ENCODE measurements at places on chromosomes 13 and 19.

GRCh38 chr19:51703575-51704515, 10.7 kb downstream of the SPACA6 start:
- DNase-seq: peak; percentile 97

- no peak for DNase-seq
These were observed 3.0 kb upstream of the UPF1 start for GRCh38 chr19:18828786-18829185.

DNA sequence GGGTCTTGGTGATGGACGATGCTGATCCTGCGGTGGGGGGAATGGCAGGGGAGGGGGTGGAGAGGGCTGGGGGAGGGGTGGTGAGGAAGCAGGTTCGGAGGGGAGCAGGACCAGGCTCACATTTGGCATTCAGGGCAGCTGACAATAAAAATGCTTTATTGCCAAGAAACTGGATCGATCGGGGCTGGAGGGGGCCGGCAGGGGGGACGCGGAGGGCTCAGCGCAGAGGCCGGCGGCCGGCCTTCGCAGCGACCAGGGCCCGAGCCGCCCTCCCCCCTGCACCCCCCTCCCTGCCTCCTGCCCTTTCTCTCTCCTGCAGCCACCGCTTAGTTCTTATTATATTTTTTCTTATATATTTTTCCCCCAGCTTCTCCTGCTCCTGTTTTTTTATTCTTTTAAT, 18.1 kb upstream of the POU2F2 start:
- DNase-seq: no peak

DNA sequence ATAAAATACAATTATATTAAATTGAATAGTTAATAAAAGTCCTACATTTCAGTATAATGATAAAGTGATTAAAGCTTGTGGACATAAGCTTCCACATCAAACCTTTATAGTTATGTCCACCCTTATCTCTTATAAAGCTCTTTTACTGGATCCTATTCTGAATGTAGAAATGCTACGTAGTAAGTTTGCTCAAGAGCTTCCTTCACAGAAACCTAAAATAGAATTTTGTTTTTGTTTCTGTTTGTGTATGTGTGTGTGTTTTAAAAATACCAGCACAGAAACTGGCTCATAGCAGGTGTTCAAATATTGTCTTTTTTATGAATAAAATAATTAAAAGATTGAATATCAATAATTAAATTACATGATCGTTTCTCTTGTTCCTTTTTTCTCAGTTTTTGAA, 21.0 kb upstream of the UFM1 start:
- DNase-seq: no peak

DNA sequence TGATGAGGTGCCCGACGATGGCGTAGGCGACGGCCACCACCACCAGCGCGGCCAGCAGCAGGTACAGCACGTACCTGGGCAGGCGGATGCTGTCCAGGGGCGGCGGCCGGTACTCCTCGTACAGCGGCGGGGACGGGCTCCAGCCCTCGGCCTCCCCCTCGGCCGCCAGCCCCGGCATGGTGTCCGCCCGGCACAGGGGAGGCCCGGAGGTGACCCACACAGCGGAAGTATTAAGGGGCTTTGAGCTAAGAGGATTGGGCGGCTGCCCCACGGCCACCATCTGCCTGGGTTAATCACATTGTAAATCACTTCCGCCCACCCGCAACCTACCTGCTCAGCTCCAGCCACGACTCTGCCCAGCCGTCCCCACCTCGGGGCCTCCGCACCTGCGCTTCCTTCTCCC, at the start of gene SMIM44:
TSS of gene SMIM44 (minus strand) at position 216 of the 403 bp plus-strand sequence. CDS start at position 178, 38 bp downstream.
- no peak for DNase-seq

- no peak for DNase-seq
These were observed 47.9 kb upstream of the MYCBP2 start for GRCh38 chr13:77374786-77375185.

DNA sequence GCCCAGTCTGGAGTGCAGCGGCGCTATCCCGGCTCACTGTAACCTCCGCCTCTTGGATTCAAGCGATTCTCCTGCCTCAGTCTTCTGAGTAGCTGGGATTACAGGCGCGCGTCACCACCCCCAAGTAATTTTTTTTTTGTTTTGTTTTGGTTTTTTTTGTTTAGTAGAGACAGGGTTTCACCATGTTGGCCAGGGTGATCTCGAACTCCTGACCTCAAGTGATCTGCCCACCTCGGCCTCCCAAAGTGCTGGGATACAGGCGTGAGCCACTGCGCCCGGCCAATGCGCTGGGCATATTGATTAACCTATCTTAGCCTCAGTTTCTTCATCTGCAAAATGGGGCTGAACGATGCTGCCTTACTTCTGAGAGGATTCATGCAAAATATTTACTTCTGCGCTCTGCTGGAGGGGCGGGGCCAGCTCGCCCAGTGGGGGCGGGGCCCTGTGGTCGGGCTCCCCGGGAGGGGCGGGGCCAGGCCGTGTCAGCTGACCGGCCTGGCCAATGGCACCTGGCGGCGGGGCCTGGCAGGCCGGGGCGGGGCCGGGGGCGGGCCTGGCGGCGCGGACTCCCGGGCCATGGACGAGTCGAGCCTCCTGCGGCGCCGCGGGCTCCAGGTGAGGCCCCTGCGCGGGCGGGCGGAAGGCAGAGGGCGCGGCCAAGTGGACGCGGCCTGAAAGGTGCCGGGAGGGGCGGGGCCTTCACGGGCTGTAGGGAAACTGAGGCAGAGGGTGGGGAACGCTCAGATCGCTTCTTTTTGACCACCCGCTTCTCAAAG, at the start of gene MAST3:
TSS of gene MAST3 (plus strand) at position 562 of the 776 bp plus-strand sequence. CDS start at position 577, 15 bp downstream.
- peak; percentile 81 for DNase-seq

GRCh38 chr19:47832723-47833122, 11.0 kb downstream of the CRX start:
- DNase-seq: no peak

DNA sequence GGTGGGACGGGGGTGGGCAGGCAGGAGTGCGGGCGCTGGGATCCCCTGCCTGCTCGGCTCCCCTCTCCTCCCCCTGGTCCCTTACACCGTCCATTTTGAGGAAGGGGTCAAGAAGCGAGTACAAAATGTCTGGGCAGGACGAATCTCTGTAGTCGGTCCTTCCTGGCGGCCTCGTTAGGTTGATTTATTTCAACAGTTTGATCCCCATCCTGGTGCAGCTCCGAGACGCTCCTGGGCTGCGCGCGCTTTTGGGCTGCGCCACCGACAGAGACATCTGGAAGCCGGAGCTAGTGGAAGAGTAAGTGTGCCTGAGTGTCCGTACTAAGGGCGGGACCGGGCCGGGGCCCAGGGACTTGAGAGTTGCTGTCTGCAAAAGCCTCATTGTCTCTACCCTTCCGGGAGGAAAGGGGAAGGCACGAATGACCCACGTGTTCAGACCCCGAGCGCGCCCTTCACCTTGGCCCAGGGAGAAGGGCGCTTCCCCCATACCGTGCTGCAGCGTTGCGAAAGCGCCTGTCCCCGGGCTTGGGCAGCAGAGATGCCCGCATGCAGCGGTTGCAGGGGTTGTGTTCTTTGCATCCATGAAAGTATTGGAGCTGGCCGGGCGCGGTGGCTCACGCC, 1.8 kb downstream of the ZNF114 start:
- DNase-seq: no peak

DNA sequence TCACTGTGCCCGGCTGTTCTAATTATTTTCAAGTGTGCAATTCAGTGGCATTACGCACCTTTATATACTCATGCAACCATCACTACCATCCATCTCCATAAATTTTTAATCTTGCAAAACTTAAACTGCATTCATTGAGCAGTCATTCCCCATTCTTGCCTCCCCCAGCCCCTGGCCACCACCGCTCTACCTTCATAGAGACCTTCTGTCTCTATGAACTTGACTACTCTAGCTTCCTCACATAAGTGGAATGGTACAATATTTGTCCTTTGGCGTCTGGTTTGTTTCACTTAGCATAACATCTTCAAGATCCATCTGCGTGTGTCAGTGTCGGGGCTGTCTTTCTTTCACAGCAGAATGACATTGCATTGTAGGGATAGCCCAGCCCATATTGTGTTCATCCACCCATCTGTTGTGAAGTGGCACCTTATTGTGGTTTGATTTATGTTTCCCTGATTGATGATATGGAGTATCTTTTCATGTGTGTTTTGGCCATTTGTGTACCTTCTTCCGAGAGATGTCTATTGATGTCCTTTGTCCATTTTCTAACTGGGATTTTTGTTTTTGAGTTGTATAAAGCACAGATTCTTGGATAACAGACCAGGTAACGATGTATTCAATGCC, 64.8 kb upstream of the FLT1 start:
- no peak for DNase-seq

GRCh38 chr19:8113017-8113416, 36.4 kb downstream of the FBN3 start:
- no peak for DNase-seq

DNA sequence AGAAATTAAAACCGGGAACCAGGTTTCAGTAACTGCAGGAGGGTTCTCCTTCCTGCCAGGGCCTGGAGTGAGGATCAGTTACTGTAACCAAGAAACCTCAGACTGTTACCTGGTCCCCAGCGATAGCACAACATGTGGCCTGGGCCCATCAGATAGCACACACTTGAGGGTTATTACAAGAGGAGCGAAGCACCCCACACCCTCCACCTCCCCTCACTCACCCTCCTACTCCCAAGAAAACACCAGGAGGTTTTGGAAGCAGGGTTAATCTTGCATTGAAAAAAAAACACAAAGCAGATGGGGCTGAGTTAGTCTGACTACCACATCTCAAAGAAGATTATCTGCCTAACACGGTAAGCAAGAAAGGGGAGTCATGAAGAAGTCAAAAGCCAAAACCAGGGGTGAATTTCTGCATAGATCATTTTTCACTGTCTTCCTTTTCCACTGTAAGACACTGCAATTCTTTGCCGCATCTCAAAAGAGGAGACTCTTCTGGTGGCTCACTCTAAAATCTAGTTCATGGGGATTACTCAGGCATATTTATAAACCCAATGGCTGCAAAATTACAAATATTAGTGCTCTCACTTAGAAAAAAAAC, 75.9 kb upstream of the DOCK9 start:
- no peak for DNase-seq

DNA sequence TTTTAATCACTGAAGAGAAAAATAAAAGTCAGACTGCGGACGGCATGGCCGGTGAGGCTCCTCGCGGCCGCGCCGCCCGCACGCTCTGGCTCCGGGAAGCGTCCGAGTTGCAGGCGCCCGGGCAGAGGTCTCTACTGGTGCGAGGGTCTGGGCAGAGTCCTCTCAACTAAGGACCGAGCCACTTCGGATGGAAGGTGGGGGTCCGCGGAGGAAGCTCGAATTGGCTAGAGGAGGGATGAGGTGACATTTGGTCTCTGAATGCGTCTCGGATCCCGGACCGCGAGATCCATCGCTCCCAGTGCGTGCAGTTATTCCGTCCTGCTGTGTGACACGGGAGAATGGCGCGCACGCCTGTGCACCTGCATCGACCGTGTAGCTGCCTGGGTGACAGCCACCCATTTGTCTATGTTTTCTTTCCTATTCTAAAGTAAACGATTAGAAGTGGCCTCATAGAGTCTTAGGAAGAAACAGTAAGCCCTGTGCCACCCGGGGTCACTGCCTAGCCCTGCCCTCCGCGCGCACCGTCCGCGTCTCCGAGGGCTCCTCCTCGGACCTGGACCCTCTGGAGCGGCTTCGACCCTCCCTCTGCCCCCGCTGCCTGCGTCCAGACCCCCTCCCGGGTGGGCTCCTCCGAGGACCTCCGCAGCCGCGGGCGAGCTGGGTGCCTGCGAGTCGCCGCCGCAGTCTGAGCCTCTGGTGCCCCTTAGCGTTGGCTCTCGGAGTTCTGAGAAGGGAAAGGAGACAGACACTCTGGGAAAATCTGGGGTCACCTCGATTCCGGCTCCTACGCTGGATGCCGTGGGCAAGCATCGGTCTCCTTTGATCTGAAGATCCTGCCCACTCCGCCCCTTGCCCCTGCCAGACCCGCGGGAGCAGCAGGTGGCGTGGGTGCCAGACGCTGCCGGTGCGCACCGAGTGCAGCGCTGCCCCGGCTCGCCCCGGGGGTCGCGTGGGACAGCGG, 347.4 kb downstream of the LIG4 start:
- DNase-seq: no peak

GRCh38 chr13:80798576-80799133, 457.7 kb upstream of the SPRY2 start:
- no peak for DNase-seq

GRCh38 chr13:46817095-46817494, 20.1 kb upstream of the ESD start:
- no peak for DNase-seq

DNA sequence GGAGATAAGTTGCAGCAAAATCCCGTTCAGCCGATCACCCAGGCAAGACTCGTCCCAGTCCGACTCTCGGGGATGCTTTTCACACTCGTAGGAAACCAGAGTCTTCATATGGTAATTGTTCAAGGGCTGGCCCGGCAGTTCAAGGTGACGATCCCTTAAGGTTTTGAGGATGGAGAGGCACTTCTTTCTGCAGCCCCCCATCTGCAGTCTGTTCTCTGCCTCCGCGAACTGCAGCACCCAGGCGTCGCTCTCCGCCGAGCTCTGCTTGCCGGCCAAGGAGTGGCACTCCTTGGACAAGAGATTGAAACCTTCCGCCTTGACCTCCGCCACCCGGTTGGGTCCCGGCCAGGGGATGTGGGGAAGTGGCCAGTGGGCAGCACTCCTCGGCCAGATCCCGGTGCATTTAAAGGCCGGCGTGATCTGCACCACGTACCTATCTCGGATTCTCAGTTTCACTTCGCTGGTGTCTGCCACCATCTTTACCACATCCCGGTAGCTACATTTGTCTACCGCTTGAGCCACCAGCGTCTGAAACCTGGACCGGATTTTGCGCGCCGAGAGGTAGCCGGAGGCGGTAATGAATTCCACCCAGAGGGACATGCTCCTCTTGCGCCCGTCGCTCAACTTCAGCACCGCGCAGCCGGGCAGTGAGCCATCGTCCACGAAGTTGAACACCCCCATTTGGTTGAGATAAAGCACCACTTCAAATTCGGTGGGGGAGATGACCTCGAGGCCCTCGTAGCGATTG, 1.1 kb downstream of the MAB21L1 start:
- DNase-seq: no peak

- no peak for DNase-seq
These were observed 78.9 kb upstream of the OLFM4 start for GRCh38 chr13:52949742-52950141.

GRCh38 chr19:56699552-56699951, 28.0 kb upstream of the ZNF835 start:
- DNase-seq: no peak

GRCh38 chr13:110950819-110951570, 36.1 kb upstream of the ANKRD10 start:
- DNase-seq: no peak

- no peak for DNase-seq
These were observed 35.4 kb downstream of the WDFY2 start for GRCh38 chr13:51619614-51620013.

GRCh38 chr19:8569066-8569771, 8.0 kb downstream of the MYO1F start:
- DNase-seq: peak; percentile 64

- DNase-seq: no peak
These were observed 16.5 kb upstream of the SPACA6 start for GRCh38 chr19:51676566-51677083.

DNA sequence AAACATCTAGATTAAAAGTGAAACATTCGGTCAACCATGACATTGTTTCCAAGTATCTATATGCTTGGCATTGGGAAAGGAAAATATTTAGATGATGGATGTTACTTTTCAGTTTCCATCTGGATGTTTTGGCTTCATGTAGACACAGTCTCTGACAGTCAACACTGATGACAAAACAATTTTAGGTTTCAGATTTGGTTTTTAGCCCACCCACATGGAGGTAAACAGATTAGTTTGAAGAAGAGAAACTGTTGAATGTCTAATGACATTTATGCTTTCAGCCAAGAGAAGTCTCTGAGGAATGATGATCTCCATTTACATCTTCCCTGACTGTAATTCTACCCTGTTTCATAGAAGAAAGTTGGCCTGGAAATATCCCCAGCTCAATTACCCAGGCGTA, 379.1 kb downstream of the SLITRK6 start:
- no peak for DNase-seq

GRCh38 chr19:34254698-34255432, 511 bp downstream of the GARRE1 start:
- peak; percentile 6 for DNase-seq

Data from stimulated activated CD8-positive, alpha-beta memory T cell treated with anti-CD3 and anti-CD28 coated beads, Interleukin-4, amount 100 ng/mL, for 24 hours (primary cell).